ENCODE measurements at places on chromosomes 16 and 17. TPM values are rescaled to one million over a fixed set of nuclear protein-coding genes. Genes with fewer than 3 reads are reported as not detected.

- no peak for DNase-seq
Observed at GRCh38 chr16:80663078-80663477, 122.3 kb downstream of the DYNLRB2 start.

Gene UBALD2
- 5.3 TPM for total RNA-seq

DNA sequence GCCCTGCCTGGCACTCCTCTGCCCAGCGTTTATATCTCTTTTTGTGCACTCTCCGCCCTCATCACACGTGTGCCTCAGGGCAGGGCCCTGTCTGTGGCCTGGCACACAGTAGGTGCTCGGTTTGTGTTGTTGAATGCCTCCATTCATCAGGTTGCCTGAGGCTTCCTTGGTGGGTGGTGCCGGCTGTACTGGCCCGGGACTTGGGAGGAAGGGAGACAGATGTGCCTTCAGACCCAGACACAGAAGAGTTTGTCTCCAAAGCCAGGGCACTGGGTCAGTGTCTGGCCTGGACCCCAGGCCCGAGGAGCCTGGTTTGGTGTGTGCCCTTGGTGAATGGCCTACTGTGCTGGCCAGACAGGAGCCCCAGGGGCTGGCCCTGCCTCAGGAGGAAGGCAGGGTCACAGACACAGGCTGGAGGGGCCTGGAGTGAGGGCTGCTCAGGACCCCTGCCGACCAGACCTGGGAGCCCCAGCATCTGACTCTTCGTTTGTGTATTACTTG, 71.6 kb downstream of the RAI1 start:
- DNase-seq = no peak

- no peak for DNase-seq
Observed at GRCh38 chr17:80424878-80425765, 10.2 kb downstream of the ENDOV start.

Gene CTRB1
- not detected for total RNA-seq

Measured in HepG2 (cell line).